ENCODE measurements at places on chromosomes 12 and 14.

DNA sequence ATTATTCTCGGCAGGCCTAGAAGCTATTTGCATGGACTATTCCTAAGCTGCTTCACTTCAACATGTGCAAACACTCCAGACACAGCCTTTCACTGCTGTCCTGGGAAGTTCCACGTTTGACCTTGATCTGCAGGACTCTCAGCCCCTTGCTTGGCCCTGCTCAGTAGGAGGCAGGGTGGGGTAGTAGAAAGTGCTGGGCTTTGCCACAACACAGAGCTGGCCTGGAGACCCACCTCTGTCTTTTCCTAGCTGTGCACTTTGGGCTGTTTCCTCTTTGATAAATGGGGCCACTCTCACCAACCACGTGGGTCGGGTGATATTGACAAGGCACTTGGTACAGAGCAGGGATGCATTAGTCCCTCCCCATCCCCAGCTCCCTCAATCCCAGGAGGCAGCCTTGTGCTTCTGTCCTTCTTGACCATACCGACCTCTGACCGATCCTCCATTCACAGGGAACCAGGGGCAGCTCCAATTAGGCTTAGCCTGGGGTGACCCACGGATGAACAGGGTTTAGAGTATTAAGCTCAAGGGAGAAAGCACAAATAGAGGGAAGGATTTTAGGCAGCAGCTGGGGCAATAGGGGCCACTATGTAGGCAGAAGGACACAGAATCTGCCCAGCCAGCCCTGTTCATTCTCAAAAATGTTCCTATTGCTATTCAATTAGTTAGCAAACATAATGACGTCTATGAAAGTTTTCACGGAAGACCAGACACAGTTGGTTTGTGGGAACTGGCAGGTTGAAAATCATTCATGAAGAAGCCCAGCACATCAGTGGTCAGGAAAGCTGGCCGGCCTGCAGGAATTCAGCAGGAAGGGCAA, 63.3 kb downstream of the SYNE3 start:
- DNase-seq, result no peak

DNA sequence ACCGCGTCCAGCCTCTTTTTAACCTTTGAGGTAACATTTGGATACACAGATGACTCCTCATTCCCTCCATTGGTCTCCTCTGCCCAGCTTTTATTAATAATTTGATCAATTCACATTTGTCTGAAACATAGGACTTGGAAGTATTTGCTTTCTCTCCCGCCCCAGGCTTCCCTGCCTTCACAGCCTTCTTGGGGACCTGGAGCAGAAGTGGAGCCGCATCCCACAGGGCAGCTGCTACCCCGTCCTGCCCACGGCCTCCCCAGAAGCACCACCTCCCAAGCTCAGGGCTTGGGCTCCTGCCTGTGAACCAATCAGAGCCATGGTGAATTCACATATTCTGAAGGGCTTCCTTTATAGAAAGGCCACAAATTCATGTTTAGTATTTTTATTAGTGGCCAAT, 97.6 kb downstream of the PIWIL1 start:
- no peak for DNase-seq

- no peak for DNase-seq
Measured at GRCh38 chr12:39605996-39606395, 13.6 kb downstream of the ABCD2 start.

- DNase-seq, result no peak
Measured at GRCh38 chr12:132535019-132535418, 45.1 kb downstream of the FBRSL1 start.

DNA sequence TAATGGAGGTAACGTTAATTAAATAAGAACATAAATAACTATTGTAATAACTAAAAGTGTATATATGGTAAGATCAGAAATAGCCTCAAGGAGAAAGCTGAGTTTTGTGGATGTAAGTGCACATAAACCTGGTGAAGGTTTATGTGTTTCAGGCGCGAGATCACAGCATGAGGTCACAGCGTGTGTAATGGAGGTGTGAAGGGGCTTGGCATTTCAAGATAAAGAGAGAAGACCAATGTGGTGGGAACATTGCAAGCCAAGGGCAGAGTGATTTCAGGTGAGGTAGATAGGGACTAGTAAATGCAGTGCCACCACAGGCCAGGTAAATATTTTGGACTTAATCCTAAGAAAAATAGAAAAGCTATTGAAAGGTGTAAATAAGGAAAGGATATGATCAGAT, 21.7 kb upstream of the KICS2 start:
- DNase-seq, result no peak

- no peak for DNase-seq
Measured at GRCh38 chr12:104502217-104502616, 45.5 kb downstream of the CHST11 start.
